Activated CD4-positive, alpha-beta T cell treated with anti-CD3 and anti-CD28 coated beads for 36 hours (primary cell): ENCODE measurements at places on chromosomes 12 and 14. TPM values are rescaled to one million over a fixed set of nuclear protein-coding genes. Genes with fewer than 3 reads are reported as not detected.

Gene STON2
- total RNA-seq = 0.19 TPM

GRCh38 chr12:27572486-27573255 is 48.7 kb downstream of the PPFIBP1 start:
- H3K4me1 ChIP-seq = peaks cover 14% of the 10 kb centered on the region
- no peak overlapping the region for H3K4me3 ChIP-seq
- H3K27ac ChIP-seq = no peak overlapping the region
- no peak for DNase-seq

DNA sequence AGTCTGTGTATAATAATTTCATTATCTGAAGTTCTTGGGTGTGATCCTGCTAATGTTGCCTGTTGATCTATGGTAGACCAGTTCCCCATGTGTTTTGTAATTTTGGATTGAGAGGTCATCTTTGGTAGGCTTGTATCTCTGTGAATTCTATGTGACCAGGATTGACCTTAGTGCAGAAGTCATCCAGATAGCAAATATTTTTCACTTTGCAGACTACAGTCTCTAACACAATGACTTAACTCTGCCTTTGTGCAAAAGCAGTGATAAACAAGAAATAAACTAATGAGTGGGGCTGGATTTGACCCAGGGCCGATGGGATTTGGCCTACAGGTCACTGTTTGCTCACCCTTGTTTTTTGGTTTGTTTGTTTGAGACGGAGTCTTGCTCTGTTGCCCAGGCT is 144.6 kb upstream of the MYL2 start:
- no peak overlapping the region for H3K27ac ChIP-seq

Gene CCDC184
- 0.25 TPM for total RNA-seq

- H3K27ac ChIP-seq = no peak overlapping the region
- no peaks in the 10 kb centered on the region for H3K36me3 ChIP-seq
- H3K4me1 ChIP-seq = peaks cover 5% of the 10 kb centered on the region
Measured at GRCh38 chr14:36583242-36583892, 953 bp upstream of the NKX2-8 start.

DNA sequence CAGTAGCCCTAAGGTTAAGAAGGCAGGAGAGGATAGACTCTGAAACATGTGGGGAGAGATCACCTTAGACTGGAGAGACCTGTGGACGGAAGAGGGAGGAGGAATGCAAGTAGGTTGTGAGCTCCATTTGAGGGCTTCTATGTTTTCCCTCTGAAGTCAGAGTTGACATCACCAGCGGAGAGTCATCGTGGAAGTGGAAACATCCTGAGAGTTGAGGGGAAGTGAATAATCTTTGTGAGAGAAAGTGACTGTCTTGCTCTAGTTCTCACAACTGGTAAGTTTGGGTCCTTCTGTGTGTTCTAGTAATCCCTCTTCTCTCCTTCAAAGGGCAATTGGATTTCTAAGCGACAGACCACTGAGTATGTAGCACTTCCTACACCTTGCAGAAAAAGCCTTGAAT is 103.6 kb upstream of the CCND2 start:
- peaks cover 37% of the 10 kb centered on the region for H3K4me1 ChIP-seq
- no peaks in the 10 kb centered on the region for H3K27me3 ChIP-seq
- H3K36me3 ChIP-seq = no peaks in the 10 kb centered on the region
- H3K27ac ChIP-seq = peak overlapping the region; percentile 84
- peak; percentile 64 for DNase-seq

DNA sequence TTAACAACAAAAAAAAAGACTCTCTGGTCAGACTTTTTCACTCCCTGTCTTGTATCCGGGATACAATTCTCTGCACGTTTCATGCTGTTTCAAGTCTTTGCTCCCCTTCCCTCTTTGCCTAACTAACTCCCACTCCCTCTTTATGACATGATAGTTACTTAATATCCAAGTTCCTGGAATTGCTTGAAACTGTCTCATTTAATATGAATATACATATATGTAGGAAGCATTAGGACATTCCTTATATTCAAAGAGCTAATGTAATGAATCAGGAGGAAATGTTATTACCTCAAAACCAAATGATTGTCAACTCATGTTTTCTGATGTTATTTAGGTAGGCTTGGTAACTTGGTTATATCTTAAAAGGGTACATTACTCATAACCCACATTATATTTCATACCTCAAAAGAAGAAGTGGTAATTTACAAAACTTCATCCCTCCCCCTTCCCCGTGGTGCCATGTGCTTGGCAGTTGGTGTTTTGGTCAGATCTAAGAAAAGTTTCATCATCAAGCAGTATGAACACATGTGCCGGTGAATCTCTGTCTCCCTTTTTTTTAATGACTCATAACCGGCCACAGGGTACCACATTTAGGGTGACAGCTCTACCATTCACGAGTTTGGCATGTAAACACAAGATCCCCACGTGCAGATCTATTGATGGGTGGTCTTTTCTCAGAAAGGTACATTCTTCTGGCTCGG is 56.5 kb downstream of the HCAR2 start:
- H3K27me3 ChIP-seq = peaks cover 2% of the 10 kb centered on the region
- DNase-seq = peak; percentile 81
- peak overlapping the region; percentile 79 for H3K27ac ChIP-seq

DNA sequence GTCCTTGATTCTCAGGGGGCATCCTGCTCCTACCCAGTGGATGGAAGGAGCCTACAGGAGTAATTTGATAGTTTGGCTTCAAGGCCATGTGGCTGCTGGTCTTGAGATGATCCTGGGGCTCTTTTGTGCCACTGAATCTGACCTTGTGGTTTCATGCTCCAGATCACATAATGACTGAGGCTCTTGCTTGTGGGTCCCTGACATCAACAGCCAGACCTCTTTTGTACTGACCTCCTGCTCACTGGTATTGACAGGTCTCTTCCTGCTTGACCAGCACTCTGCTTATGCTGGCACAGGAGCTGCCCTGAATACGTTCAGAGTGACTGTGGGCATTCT is 23.2 kb upstream of the JPH4 start:
- no peak for DNase-seq
- H3K4me1 ChIP-seq = peaks cover 16% of the 10 kb centered on the region
- no peak overlapping the region for H3K27ac ChIP-seq
- H3K36me3 ChIP-seq = no peaks in the 10 kb centered on the region

Gene CFAP54
- 0.44 TPM for total RNA-seq
